Non-pigmented ciliary epithelial cell (primary cell): ENCODE measurements at places on chromosomes 5 and 9.

DNA sequence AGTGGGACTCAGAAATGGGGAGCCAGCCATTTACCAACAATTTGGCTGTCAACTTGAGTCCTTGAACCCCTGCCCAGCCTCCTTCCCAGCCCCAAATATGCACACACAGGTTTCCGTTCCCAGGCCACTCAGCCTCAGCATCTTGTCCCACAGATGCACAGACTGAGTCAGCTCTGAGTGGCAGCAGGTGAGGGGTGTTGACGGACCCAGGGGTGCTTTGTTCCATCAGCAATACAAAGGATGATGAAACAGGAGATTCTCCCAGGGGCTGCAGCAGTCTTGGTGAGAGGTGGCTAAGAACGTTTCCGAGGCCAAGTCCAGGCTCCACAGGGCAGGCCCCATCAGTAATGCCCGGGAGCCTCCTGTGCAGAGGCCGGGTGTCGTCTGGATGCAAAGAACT lies 4.9 kb upstream of the OLFM1 start:
- no peak for DNase-seq

GRCh38 chr5:127801751-127802476 lies 98.7 kb downstream of the CCDC192 start:
- DNase-seq, result no peak

GRCh38 chr9:127835991-127836516 lies 18.4 kb downstream of the ENG start:
- no peak for DNase-seq

GRCh38 chr5:133450286-133450685 lies 162.1 kb downstream of the FSTL4 start:
- no peak for DNase-seq

DNA sequence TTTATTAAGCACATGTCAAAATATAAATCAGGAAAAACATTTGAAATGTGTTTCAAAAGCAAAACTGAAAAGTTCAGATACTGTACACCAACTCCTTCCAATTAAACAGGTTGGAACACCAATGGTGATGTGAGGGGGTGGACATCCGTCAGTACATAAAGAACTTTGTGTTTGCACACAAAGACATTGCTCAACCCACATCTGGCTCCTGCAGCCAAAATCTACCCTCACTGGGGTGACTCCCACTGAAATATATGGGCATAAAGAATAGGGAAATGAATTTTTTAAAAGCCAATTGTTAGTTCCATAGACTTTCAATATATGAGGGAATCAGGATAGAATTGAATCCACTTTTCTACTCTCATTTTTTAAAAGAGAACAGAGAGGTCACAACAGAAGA lies 63.9 kb downstream of the MEGF9 start:
- no peak for DNase-seq

DNA sequence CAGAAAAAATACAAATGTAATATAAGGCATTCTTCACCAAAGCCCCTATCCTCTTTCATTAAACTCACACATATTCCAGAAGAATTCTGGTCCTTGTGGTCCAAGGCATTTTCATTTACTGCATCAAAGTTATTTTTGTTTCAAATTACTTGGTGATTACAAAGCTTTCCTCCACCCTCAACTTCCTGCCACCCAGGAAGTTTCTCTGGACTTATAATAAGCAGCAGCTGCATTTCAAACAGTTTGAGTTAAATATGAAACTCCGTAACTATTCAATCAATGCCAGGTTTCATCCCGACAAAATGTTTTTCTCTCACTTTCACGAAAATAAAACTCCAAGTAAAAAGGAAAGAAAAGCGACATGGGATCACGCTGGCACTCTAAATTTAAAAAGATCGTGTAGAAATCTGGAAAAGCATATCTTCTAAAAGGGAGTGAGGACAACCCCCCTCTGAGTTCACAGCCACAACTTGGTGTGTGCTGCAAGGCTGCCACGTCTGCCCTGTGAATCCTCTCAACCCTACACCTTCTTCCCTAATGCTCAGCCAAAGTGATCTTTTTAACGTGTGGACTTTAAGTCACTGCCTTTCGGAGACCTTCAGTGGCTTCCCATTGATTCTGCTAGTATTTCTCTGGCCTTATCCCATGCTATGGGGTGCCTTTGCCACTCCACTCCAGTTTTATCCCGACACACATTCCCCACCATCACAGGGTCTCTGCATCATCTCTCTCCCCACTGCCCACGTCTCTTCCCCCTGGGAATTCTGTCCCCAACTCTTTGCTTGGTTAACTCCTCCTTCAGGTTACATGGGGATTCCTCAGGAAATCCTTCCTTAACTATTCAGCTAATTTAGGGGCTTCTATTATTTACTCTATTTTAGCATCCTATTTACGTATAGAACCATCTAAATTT lies 91.1 kb upstream of the CER1 start:
- no peak for DNase-seq

- DNase-seq, result no peak
These were observed 29.2 kb downstream of the PTPN3 start for GRCh38 chr9:109468927-109469326.

DNA sequence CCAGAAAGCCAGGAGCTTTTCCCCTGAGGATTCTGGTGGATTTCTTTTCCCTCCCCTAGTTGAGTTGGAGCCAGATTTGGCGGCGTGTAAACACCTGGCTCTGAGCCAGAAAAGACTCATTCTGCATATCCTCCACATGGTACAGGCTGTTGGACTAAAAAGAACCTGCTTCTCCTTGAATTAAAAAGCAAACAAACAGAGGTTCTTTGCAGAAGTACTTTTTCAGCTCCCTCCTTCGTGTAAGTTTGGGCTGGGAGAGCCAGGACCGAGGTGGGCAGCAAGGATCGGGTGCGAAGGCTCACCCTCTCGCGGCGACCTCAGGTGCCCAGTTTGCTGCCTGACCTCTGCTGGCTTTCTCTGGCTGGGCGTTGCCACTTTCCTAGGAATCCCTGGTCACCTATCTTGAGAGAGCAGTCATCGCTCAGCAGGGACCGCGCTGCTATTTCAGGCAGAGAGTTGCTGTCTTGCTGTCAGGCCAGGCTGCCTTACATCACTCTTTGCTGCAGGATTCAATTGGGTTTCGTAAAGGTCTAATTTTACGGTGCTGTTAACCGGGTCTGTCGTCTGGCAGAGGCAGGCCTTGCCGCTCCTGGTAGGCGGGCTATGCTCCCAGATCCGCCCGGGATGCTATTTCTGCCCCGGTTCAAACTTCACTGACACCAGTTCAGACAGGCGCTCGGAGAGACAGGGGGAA lies 3.2 kb downstream of the PAPPA start:
- no peak for DNase-seq

- no peak for DNase-seq
These were observed 144.1 kb downstream of the CCDC171 start for GRCh38 chr9:15696979-15697378.

GRCh38 chr5:154199263-154199662 lies 8.7 kb downstream of the GALNT10 start:
- no peak for DNase-seq

DNA sequence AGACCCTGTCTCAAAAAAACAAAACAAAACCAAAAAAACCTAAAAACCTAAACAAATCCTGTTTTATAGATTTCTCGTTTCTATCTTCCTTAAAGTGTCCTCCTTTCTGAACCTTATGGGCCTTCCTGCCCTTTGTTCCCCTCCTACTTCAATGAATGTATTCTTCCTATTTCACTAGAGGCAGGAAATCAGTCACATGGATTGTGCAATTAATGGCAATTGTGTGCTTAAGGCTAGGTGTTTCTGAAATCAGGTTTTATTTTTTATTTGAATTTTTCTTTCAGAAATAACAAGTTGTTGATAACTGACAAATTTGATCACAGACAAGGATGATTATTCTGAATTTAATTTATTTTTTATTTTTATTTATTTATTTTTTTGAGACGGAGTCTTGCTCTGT lies 220.6 kb upstream of the SEMA6A start:
- no peak for DNase-seq

DNA sequence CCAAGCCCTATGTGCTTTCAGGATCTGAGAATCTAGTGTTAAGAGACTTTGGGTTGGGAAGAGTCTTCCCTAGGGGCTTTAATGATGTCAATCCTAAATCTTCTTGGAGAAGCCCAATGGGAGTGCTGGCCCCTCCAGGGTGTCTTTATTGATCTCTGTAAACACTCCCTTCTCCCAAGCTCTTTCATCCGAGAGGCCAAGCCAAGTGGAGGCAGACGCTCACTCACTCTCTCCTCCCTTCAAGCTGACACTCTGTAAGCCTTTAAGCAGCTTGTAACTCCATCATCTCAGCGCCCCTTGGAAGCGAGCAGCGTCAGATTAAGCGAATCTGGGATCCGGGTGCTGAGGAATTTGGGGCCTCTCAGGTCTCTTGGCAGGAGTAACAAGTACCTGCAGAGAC lies 37.7 kb downstream of the SPARC start:
- DNase-seq, result no peak

DNA sequence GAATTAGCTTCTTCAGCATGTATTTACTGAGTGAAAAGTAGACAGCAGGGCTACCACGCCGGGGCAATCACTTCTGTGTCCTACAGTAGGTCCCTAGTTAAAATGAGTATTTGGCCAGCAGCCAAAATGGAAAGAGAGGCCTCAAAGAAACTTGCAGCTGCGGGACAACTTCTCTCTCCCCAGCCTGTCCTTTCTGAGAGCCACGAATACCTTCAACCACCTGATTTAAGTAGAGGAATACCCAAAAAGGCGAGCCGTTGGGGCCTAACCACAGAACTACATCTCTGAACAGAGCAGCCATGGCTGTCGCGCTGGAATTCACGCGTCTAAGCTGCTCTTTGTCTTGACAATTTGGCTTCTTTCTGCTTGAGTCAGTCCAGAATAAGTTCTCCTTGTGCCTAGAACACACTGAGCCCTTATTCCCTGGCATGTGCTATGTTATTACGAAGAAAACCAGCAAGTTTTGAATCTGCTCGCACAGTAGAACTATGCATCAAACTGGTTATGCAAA lies 43.8 kb upstream of the GOLPH3 start:
- no peak for DNase-seq

DNA sequence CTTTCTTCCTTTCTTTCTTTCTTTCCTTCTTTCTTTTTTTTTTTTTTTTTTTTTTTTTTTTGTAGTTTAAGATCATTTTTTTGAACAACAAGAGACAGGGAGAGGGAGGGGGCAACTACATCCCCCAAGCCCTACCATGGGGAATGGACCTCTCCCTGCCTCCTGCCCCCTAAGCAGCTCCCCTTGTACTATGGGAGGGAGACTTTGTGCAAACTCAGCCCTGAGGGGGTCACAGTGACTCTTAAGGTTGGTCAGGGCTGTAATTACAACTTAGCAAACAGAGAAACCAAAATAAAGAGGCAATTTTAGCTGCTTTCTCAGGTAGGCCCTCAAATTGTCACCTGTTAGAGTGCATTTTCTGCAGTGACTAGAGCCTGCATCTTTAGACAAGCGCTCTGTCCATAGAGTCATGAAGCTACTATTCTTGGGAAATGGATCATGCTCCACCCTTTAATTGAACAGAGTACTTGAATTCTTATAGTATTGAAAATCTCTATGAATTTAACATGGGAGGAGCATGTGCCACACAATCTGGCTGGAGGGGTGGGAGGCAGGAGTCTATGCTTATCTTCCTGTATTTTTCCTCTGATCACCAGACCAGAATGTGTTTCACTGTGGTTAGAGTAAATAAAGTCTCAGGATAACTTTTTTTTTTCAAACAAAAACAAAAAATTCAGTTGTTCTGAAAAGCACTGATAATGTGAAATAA lies 24.3 kb upstream of the PIK3R1 start:
- no peak for DNase-seq

- no peak for DNase-seq
These were observed 47.1 kb downstream of the PRELID2 start for GRCh38 chr5:145787996-145788395.

DNA sequence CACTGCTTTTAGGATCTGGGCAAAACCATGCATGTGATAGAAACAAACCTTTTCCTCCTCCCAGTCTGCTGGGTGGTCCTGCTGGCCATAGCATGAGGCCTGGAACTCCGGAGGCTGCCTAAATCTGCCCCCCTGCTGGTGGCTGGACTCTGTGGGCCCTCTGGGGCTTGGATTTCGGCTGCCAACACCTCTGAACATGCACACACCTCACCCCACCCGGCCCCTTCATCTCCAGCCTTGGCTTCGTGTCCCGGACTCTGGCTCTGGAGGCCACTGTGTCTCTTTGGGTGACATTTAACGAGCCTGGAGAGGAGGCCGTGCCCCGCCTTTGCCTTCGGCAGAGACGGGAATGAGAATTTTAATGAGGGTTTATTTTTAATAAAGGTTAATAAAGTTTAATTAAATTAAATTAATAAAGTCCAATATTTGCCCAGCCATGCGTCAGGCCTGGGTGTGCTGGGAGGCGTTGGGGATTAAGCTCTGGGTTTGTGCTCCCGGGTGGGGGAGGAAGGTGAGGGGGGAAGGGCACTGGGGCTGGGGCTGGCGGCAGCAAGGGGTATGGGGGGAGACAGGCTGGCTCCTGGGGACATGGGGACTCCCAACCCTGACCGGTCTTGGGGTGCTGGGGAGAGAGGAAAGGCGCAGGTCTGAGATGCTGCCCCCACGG lies 251.8 kb downstream of the PBX3 start:
- no peak for DNase-seq

DNA sequence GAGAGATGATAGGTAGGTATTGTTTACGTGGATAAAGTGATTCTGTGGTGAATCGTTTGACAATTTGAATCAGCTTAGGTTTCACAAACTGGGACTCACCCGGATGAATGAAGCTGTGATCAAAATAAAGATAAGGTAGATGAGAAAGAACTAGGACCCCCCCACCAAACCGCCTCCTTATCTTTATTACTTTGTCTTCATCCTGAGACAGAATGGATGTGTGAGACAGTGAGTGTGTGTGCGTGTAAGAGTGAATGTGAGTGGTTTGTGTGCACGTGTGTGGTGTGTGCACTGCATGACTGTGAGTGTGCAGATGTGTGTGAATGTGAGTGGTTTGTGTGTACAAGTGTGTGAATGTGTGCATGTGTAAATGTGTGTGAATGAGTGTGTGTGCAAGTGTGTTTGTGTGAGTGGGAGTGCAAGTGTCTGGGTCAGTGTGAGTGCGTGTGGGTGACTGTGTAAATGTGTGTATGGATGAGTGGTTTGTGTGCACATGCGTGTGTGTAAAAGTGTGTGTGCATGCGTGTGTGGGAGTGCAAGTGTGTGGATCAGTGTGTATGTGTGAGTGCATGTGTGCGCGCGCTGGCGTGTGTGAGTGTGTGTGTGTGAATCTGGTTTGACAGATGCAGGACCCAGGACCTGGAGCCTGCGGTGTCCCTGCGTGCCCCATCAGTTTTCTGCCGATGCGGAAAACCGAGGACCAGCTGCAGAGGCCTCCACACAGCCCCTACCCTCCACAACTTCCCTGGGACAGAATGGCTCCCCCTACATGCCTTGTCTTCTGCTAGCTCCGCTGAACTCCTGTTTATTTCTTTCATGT lies 11.4 kb upstream of the ENG start:
- DNase-seq, result no peak

DNA sequence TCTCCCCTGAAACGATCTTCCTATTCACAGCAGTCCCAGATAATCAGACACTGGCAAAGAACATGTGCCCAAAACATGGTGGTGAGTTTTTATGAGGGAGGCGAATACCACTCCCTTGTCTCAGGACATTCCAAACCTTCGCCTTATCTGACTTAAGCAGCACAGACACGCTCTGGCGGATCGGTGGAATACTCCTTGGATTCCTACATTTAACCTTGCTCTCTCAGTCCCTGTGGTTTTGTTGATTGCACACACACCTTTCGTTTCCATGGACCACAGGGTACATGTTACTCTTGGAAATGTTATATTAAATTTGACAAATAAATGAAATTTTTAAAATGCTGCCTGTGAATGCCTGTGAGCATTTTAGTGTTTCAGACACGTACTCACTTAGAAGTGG lies 87.8 kb upstream of the CPEB4 start:
- DNase-seq, result no peak
